ENCODE measurements at places on chromosomes 3 and 15. TPM values are rescaled to one million over a fixed set of nuclear protein-coding genes. Genes with fewer than 3 reads are reported as not detected.

GRCh38 chr3:170553788-170554757 lies 31.8 kb downstream of the SLC7A14 start:
- H3K36me3 ChIP-seq = no peaks in the 10 kb centered on the region
- no peak overlapping the region for H3K4me3 ChIP-seq
- peaks cover 2% of the 10 kb centered on the region for H3K27me3 ChIP-seq
- no peak overlapping the region for H3K27ac ChIP-seq
- no peaks in the 10 kb centered on the region for H3K4me1 ChIP-seq
- DNase-seq = no peak

- H3K36me3 ChIP-seq = no peaks in the 10 kb centered on the region
- H3K4me3 ChIP-seq = no peak overlapping the region
- no peak for DNase-seq
- H3K27ac ChIP-seq = no peak overlapping the region
- no peaks in the 10 kb centered on the region for H3K27me3 ChIP-seq
- H3K4me1 ChIP-seq = no peaks in the 10 kb centered on the region
These were observed 334.1 kb downstream of the RBMS3 start for GRCh38 chr3:29614954-29615353.

- peaks cover 15% of the 10 kb centered on the region for H3K4me1 ChIP-seq
- H3K27ac ChIP-seq = peak overlapping the region; percentile 43
- no peaks in the 10 kb centered on the region for H3K27me3 ChIP-seq
- no peaks in the 10 kb centered on the region for H3K36me3 ChIP-seq
These were observed 774 bp upstream of the CNOT10 start for GRCh38 chr3:32684029-32684799.

DNA sequence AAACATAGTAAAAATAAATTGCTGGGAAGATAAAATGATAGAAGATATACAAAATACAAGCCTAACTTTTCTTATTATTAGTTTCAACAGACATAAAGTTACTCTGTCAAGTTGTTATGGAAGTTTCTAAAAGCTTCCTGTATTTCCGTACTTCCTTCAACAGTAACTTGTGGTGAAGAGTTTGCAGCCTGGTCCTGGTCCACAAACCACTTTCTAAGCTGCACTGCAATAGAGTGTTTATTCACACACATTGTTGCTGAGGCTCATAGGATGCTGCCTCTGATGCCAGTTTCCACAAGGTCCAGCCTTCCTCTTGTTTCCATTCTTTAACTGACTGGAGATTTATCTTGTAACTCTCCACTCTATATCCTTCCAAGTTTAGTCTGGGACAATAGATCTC lies 39.4 kb upstream of the KY start:
- DNase-seq = no peak
- H3K4me3 ChIP-seq = no peak overlapping the region
- no peaks in the 10 kb centered on the region for H3K4me1 ChIP-seq
- no peaks in the 10 kb centered on the region for H3K36me3 ChIP-seq
- H3K27ac ChIP-seq = no peak overlapping the region

DNA sequence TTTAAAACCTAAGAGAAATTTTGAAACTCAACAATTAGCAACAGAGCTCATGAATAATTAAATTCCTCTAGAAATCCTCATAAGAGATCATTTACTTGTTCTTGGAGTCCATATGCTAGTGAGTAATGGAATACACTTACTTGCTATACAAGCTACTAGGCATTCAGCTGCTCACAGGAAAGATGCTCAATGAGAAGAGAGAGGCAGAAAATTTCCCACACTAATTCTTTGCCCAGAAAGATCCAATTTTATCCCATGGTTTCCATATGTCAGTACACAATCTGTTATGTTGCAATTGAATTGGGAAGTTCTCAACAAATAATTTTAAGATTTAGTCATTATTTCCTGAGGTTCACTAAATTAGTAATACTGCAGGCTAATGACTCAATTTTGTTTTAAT lies 310.4 kb downstream of the RYR3 start:
- no peaks in the 10 kb centered on the region for H3K4me1 ChIP-seq
- no peak overlapping the region for H3K27ac ChIP-seq
- H3K4me3 ChIP-seq = no peak overlapping the region
- DNase-seq = no peak

GRCh38 chr3:188446766-188447165 lies 292.8 kb downstream of the LPP start:
- H3K36me3 ChIP-seq = no peaks in the 10 kb centered on the region
- no peaks in the 10 kb centered on the region for H3K27me3 ChIP-seq
- H3K27ac ChIP-seq = no peak overlapping the region
- no peak for DNase-seq
- no peak overlapping the region for H3K4me3 ChIP-seq

GRCh38 chr3:117798221-117798620 lies 1088.6 kb downstream of the TUSC7 start:
- no peaks in the 10 kb centered on the region for H3K36me3 ChIP-seq
- no peak overlapping the region for H3K4me3 ChIP-seq
- DNase-seq = no peak
- no peak overlapping the region for H3K27ac ChIP-seq
- no peaks in the 10 kb centered on the region for H3K4me1 ChIP-seq

- no peaks in the 10 kb centered on the region for H3K27me3 ChIP-seq
- H3K4me3 ChIP-seq = no peak overlapping the region
- no peaks in the 10 kb centered on the region for H3K36me3 ChIP-seq
- DNase-seq = no peak
These were observed 1.7 kb downstream of the EPB42 start for GRCh38 chr15:43218908-43219706.

DNA sequence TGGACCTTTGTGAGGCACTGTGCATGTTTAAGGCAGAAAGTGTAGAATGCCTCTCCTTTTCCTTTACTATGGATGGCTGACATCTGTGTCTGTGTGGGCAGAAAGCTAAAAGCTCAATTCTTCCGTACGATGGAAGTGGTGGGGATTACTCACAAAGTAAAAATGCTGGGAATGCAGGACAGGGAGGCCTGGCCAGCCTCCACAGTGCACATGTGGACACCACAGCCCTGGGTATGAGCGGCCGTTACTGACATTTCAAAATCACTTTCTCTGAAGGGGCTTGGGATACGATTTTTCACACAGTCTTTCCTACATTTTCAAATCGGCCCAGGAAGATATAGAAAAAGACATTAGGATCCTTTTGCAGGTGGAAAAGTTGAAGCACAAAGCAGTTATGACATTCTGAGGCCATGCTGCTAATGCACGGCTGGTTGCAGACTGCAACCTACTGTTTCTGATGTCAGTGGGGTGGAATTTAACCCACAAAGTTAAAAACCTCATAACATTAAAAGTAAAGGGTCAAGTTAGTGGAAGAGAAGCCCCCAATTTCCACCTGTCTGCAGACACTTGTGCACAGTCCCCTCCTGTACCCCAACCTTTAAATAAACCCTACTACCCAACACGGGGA lies 27.9 kb downstream of the EHD4 start:
- no peak overlapping the region for H3K4me3 ChIP-seq
- no peak overlapping the region for H3K27ac ChIP-seq
- no peak for DNase-seq
- no peaks in the 10 kb centered on the region for H3K27me3 ChIP-seq
- peaks cover 26% of the 10 kb centered on the region for H3K36me3 ChIP-seq
- H3K4me1 ChIP-seq = peaks cover 15% of the 10 kb centered on the region

- no peaks in the 10 kb centered on the region for H3K36me3 ChIP-seq
- H3K27ac ChIP-seq = no peak overlapping the region
- no peaks in the 10 kb centered on the region for H3K27me3 ChIP-seq
- no peaks in the 10 kb centered on the region for H3K4me1 ChIP-seq
These were observed 751.7 kb upstream of the GOLIM4 start for GRCh38 chr3:168847291-168847883.

DNA sequence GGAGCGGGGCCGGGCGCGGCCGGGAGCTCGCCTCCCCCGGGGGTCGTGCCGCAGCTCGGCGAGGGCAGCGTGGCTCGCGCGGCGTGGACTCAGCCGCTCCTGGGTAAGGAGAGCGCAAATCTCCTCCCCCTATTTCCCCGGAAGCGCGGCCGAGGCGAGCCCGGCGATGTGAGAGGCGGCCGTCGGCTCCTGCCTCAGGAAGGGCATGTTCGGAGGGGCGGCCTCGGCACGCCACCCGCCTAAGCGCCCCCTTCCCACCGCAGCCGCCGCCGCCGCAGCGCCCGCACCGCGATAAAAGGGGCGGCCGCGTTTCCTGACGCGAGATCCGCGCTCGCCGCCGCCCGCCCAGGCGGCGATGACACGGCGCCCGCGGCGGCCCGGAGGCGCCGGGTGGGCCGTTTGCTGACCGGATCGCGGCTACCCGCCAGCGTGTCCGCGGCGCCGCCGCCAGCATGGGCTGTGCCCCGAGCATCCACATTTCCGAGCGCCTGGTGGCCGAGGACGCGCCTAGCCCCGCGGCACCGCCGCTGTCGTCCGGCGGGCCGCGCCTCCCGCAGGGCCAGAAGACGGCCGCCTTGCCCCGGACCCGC lies at the start of gene PDE8A:
Gene PDE8A (plus strand): TSS at position 146 of the 590 bp plus-strand sequence. CDS start 307 bp downstream, at position 453.
- peak within 1 kb of the TSS; percentile 93 for H3K27ac ChIP-seq
- H3K4me3 ChIP-seq = peak within 1 kb of the TSS; percentile 98
- peak; percentile 17 for DNase-seq
- H3K27me3 ChIP-seq = no peaks in the 10 kb centered on the region

DNA sequence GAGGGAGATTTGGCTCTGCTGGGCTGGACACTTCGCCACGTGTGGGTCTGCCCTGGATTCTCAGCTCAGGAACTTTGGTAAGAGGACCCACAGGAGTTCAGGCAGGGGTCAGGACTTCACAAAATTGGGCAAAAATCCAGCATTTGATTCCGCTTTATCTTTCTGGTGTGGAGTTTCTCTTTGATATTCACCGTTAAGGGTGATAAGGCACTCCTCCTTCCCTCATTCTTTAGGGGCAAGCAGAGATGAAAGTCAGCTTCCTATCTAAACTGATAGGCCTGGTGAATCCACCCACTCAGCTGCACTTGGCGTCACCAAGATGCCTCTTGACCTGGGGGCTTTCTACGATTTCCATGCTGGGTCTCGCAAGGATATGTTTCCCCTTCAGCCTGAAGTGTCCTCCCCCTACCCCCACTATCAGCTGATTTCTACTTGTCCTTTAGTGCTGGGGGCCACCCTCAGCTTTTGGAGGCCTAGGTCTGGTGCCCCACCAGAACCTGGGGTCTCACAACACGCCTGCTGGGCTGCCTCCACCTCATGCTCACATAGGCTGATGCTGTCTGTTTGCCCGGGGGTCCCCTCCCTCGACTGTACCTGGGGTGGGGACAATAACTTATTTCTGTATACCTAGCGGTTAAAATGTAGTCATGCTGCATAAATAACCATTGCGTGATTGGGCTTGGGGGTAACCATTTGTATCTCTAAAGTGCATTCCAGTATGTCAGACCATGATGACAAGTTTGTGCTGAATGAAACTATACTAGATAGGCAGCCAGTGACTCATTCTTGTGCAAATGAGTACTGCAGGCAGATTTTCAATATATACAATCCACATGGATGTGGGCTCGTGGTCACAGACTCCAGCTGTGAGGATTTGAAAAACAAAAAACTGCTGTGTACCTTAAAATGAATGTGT lies 248.3 kb downstream of the ADAMTS17 start:
- H3K4me1 ChIP-seq = no peaks in the 10 kb centered on the region
- H3K27me3 ChIP-seq = no peaks in the 10 kb centered on the region
- no peak overlapping the region for H3K27ac ChIP-seq
- H3K4me3 ChIP-seq = no peak overlapping the region

DNA sequence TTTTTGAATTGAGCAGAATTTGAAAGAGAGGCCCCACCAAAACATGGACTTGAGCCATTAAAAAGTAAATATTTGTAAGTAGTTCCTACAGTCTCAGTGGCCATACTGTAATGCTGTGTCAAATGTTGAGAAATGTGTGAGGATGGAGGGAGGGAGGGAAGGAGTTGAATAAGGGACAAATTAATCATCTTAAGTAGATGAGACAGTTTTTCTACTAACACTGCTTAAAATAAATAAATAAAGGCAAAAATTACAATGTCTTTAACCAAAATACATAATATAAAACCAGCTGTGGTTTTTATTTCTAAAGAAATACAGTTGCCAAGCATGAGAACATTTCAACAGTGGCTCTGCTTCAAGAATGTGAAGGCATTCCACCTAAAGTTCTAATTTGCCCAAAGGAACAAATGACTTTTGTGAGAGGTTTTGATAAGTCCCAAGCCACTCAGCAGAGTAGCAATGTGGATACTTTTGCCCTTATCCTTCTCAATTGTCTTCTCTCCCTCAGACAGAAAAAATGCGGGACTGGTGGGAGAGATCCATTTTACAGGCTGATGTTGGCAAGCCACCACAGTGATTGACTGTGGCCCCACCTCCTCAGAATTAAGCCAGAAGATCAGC lies 427.0 kb upstream of the RARB start:
- H3K36me3 ChIP-seq = no peaks in the 10 kb centered on the region
- no peaks in the 10 kb centered on the region for H3K27me3 ChIP-seq
- H3K4me3 ChIP-seq = no peak overlapping the region
- no peak overlapping the region for H3K27ac ChIP-seq

GRCh38 chr3:164524201-164524600 lies 554.1 kb downstream of the SI start:
- no peak overlapping the region for H3K4me3 ChIP-seq
- DNase-seq = no peak
- no peaks in the 10 kb centered on the region for H3K27me3 ChIP-seq

GRCh38 chr3:112546216-112546759 lies 15.5 kb downstream of the ATG3 start:
- no peak for DNase-seq
- H3K4me1 ChIP-seq = no peaks in the 10 kb centered on the region
- H3K4me3 ChIP-seq = no peak overlapping the region
- no peaks in the 10 kb centered on the region for H3K27me3 ChIP-seq
- H3K27ac ChIP-seq = no peak overlapping the region
- peaks cover 55% of the 10 kb centered on the region for H3K36me3 ChIP-seq

DNA sequence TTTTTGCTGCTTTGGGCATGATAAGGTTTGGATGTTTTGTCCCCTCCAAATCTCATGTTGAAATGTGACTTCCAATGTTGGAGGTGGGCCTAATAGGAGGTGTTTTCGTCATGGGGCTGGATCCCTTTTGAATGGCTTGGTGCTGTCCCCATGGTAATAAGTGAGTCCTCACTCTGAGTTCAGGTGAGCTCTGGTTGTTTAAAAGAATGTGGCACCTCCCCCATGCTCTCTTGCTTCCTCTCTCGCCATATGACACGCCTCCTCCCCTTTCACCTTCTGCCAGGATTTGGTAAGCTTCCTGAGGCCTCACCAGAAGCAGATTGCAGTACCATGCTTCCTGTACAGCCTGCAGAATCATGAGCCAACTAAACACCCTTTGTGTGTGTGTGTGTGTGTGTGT lies 255.5 kb downstream of the EPHB1 start:
- H3K4me3 ChIP-seq = no peak overlapping the region
- no peak overlapping the region for H3K27ac ChIP-seq
- no peak for DNase-seq
- no peaks in the 10 kb centered on the region for H3K36me3 ChIP-seq

- peaks cover 17% of the 10 kb centered on the region for H3K4me1 ChIP-seq
- no peak for DNase-seq
- peaks cover 34% of the 10 kb centered on the region for H3K27me3 ChIP-seq
- no peaks in the 10 kb centered on the region for H3K36me3 ChIP-seq
These were observed 1.2 kb downstream of the IGDCC4 start for GRCh38 chr15:65421360-65422215.

- no peaks in the 10 kb centered on the region for H3K27me3 ChIP-seq
- no peak overlapping the region for H3K4me3 ChIP-seq
- no peak overlapping the region for H3K27ac ChIP-seq
These were observed 34.3 kb upstream of the MANF start for GRCh38 chr3:51350751-51351150.

ZNF860 gene
- total RNA-seq = not detected

CTXND1 gene
- total RNA-seq = not detected

TADA3 gene
- 14.7 TPM for total RNA-seq

MST1R gene
- total RNA-seq = 0.55 TPM

CMTM8 gene
- total RNA-seq = 7.5 TPM

CYP8B1 gene
- total RNA-seq = not detected

GABRR3 gene
- not detected for total RNA-seq

CCR8 gene
- 2.1 TPM for total RNA-seq
